ENCODE measurements at places on chromosomes 5 and 9.

- no peak for DNase-seq
Observed at GRCh38 chr5:1120236-1120999, 8.6 kb upstream of the SLC12A7 start.

- no peak for DNase-seq
Observed at GRCh38 chr5:151612689-151613427, 21.7 kb upstream of the FAT2 start.

DNA sequence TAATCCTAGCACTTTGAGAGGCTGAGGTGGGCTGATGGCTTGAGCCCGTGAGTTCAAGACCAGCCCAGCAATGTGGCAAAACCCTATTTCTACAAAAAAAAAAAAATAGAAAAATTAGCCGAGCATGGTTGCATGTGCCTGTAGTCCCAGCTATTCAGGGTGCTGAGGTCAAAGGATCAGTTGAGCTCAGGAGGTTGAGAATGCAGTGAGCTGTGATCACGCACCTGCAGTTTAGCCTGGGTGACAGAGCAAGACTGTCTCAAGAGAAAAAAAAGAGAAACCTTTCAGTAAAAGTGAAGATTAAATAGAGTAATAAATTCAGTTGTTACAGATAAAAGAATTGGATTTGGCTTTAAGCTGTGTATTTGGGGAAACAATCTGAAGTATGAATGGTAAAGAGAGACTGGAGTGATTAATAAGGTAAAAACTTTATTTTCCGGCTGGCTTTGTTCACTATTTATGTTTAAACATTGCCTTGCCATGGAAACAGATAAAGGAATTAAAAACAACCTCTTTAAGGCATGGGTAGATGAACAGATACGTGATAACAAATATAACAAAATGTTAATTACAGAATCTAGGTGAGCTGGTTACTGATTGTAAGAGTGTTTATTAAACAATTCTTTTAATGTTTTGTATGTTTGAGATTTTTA is 56.0 kb upstream of the PCAT7 start:
- no peak for DNase-seq

DNA sequence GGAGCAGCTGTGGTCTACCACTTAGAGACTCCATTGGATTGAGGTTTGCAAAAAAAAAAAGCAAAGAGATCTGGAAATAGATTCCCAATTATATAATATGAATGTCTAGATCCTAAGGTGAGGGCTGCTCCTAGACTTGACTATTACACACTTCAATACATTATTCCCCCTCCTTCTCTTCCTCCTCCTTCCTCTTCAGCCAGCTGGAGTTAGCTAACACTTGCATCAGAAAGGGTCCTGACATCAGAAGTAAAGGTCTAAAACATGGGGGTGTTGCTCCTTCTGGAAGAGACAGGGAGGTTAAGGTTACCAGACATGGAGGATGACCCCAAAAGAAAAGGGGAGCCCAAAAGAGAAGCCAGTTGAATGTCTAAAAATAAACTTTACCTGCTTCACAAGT is 12.9 kb upstream of the NR3C1 start:
- no peak for DNase-seq

GRCh38 chr5:36495611-36496010 is 110.8 kb upstream of the SLC1A3 start:
- no peak for DNase-seq

GRCh38 chr5:73298251-73298771 is 125.3 kb downstream of the TMEM174 start:
- DNase-seq = no peak

DNA sequence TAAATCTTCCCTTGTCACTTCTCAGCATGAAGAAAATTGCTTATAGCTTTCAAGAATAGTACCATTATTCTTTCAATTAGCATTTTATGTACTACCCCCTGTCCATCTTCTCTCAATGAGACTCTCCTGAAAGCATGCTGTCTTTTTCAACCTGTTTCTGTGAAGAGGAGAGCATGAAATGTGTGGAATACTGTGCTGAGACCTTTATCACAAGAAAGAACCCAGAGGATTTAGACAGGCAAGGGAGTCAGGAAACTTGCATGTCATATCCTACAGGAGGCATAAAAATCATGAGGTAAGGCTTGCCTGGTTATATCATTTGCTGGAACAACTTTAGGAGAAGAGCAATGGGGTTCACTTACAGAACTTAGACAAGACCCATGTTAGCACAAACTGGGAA is 56.7 kb upstream of the LPAR1 start:
- DNase-seq = no peak

DNA sequence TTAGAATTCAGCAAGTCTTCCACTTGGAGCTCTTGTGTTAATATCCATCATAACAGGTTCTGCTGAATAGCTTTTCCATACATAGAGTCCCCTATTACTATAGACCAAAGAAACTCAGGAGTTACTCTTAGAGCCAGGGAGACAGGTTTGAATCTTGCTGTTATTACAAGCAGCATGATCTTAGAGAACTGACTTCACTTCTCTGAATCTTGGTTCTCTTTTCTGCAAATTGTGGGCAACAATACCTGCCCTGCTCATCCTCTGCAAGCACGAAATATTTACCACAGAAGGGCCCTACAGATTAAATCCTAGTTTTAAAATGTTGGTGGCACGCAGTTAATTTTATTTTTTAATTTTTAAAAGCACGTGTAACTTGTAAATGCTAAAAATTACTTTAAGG is 111.7 kb downstream of the TLR4 start:
- DNase-seq = no peak

DNA sequence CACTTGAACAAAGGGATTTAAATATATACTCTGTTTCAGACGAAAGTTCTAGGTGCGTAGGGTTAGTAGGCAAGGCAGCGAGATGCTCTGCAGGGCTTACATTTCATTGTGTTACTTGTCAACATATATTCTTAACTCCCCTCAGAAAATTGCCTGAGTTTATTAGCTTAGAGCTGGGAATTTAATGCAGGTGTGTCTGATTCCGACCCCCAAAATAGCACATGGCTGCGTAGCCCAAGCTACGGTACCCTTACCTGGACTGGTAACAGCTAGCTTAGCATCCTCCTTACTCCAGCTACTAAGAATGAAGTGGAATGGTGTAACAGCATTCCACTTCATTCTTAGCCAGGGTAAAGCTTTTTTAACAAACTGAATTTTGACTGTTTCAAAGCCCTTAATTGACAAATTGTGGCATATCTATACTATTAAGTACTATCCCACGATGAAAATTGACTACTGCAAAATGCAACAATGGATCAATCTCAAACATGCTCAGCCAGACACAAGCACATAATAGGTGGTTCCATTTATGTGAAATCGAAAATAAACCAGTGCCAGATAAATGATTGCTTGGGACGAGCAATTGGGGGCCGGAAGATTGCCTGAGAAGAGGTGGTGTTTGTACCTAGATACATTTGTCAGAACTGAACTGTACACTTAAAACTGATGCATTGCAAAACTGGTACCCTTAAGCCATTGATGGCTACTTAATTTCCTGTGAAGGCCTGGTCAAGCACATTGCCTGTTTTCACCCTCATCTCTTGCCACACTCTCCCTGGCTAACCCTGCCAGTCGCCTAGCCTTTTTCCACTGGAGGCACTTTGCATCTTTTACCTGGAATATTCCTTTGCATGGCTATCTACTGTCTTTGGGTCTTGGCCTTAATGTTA is 3.0 kb upstream of the FGF18 start:
- no peak for DNase-seq

DNA sequence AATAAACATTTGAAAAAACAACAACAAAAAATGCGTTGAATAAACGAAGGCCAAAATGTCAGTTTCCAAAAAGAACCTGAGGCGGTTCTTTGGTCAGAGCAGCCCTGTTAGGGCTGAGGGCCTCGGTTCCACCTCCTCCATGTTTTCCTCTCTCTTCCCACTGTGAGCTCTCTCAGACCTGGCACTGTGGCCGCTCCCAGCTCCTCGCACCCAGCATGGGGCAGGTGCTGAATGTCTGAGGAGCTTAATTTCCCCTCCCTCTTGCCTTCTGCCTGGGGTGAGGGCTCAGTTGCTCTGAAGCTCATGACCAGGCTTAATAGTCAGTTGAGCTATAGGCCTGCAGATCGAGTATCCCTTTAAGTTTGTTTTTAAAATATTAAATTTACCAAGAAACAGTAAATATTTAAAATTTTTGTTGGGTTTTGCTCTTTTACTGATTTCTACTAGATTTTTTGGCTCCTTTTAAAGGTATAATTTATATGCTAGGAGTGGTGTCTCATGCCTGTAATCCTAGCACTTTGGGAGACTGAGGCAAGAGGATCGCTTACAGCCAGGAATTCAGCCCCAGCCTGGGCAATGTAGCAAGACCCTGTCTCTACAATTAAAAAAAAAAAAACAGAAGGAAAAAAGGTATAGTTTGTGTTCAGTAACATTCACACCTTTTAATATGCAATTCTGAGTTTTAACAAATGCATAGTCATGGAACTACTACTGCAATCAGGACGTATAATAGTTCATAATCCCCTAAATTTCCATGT is 28.1 kb downstream of the DAPK1 start:
- DNase-seq = no peak

DNA sequence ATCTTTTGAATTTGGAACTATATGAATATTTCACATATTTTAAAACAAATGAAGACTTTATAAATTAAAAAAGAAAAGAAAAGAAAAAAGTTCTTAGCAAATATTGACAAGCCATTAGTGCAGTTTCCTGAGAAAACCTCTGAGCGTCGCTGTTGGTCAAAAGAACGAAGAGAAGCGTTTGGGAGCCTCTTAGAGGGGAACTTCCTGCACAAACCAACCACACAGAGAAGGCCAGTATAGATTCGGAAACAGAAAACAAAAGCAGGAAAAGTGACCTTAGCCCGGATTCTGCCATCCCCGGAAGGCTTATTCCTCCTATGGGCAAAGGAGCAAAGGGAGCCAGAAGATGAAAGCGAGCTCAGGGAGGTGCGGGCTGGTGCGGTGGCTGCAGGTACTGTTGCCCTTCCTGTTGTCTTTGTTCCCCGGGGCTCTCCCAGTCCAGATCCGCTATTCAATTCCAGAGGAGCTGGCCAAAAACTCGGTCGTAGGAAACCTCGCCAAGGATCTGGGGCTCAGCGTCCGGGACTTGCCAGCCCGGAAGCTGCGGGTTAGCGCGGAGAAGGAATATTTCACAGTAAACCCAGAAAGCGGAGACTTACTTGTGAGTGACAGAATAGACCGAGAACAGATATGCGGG is at the start of gene PCDHGB2:
Gene PCDHGB2, plus strand, starts transcription at position 205 of the 637 bp plus-strand sequence. Its CDS starts 142 bp downstream, at position 347.
- no peak for DNase-seq
